ENCODE measurements at places on chromosomes 12 and 14.

DNA sequence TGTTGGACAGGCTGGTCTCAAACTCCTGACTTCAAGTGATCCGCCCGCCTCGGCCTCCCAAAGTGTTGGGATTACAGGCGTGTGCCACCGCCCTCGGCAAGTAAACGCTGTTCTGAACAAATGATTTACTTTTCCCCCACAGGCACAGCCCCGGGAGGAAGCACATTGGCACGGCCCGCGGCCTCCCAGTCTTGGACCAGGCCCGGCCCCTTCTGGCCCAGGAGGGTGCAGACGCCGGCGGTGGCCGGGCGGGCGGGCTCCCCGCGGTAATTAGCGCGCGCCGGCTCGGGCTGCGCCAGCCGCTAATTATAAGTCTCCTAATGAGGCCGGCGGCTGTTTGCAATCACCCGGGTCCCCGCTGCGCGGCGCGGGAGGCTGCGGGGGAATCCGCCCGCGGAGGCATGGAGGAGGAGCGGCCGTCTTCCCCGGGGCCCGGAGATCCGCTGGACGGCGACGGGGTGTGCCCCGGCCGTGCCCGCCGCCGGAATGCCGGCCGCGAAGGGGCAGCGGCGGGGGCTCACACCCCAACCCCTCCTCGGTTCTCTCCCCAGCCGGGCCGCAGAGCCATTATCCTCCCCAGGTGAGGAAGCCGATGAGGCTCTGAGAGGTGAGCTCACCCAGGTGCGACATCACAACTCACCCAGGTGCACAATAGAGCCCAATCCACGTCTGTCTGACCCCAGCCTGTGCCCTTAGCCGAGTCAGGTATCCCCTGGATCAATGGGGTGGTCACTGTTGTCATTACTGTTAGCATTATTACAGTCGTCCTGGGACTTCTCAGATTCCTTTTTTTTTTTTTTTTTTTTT is 3.3 kb upstream of the POP5 start:
- peaks cover 31% of the 10 kb centered on the region for H3K4me1 ChIP-seq
- H3K27ac ChIP-seq, result no peak overlapping the region
- H3K27me3 ChIP-seq, result peaks cover 16% of the 10 kb centered on the region
- H3K36me3 ChIP-seq, result peaks cover 9% of the 10 kb centered on the region
- peak; percentile 62 for DNase-seq
- peak overlapping the region; percentile 64 for H3K4me3 ChIP-seq

GRCh38 chr14:103522649-103523574 is at the start of gene CKB:
Gene CKB (minus strand): TSS chr14:103522830. CDS start chr14:103522493, 337 bp downstream.
- H3K27me3 ChIP-seq, result peaks cover 12% of the 10 kb centered on the region
- H3K4me1 ChIP-seq, result peaks cover 17% of the 10 kb centered on the region
- H3K36me3 ChIP-seq, result no peaks in the 10 kb centered on the region
- peak within 1 kb of the TSS; percentile 37 for H3K4me3 ChIP-seq
- DNase-seq, result peak; percentile 35
- H3K27ac ChIP-seq, result no peak within 1 kb of the TSS

DNA sequence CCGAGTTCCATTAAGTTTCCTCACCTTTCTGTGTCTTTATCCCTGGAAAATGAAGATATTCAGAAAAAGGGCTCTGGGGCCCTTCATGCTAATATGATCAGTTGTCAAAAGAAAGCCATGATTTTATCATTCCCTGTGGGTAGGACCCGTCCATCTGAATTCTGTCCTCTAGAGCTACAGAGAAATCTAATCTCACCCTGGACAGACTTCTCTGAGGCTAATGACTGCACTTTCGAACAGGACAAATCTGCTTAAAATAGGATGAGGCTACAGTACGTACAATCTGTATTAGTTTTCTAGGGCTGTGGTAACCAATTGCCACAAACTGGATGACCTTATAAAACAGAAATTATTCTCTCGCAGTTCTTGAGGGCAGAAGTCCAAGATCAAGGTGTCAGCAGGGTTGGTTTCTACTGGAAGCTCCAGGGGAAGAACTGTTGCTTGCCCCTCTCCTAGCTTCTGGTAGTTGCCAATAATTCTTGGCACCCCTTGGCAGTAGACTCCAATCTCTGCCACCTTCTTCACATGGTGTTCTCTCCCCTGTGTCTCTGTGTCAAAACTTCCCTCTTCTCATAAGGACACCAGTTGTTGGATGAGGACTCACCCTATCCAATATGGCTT is 1.3 kb downstream of the AK7 start:
- peak overlapping the region; percentile 89 for H3K4me3 ChIP-seq
- H3K36me3 ChIP-seq, result no peaks in the 10 kb centered on the region
- peaks cover 9% of the 10 kb centered on the region for H3K27me3 ChIP-seq
- no peak overlapping the region for H3K27ac ChIP-seq
- no peak for DNase-seq

DNA sequence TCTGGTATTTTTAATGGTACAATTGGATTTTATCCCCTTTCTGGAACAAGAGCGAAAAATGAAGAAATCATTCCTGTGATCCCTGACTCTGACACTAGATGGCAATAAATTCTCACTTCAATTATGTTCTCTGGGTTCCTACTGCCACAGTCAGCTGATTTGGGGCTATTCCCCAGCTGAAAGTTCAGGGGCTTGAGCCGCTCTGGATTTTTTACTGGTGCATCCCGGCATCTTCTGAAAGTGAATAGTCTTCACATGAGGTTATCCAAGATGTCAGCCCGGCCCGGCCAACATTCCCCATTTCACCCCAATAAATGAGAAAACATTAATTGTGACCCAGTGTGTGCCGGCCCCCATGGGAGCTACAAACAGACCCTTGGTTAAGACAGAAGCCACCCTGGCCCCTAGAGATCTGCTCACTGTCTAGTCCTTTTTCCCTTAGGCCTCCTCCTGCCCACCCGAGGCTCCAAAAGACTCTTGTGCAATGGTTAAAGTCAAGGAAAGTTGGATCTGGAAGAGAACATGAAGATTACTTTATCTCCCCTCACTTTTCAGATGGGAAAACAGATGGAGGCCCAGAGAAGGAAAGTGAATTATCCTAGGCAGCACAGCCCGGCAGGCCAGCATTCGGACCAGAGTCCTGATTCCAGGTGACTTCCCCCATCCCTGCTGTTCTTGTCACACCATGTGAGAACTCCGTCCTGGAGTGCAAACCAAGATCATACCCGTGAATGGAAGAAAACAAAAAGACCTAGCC is 20.8 kb downstream of the CKAP4 start:
- H3K27me3 ChIP-seq, result peaks cover 2% of the 10 kb centered on the region
- peaks cover 11% of the 10 kb centered on the region for H3K4me1 ChIP-seq
- peak; percentile 36 for DNase-seq
- peak overlapping the region; percentile 55 for H3K27ac ChIP-seq
- no peaks in the 10 kb centered on the region for H3K36me3 ChIP-seq
- no peak overlapping the region for H3K4me3 ChIP-seq

DNA sequence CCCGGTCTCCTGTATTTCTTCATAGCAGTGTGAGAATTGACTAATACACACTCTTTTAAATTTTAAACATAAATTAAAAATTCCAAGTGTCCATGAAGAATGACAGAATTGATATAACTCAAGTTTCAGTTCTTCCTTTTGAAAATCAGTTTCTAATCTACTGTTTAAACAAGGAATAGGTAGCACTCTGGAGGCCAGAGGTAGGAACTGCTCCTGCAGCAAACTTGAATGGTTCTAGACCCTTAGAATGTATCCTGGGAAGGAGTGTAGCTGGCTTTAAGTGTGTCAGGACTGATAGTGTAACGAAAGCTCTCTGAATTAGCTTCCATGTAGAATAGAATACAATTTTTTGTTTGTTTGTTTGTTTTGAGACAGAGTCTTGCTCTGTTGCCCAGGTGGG is 76.8 kb downstream of the AKAP6 start:
- H3K27ac ChIP-seq, result no peak overlapping the region
- H3K27me3 ChIP-seq, result no peaks in the 10 kb centered on the region
- no peaks in the 10 kb centered on the region for H3K36me3 ChIP-seq
- no peak overlapping the region for H3K4me3 ChIP-seq
- H3K4me1 ChIP-seq, result no peaks in the 10 kb centered on the region

DNA sequence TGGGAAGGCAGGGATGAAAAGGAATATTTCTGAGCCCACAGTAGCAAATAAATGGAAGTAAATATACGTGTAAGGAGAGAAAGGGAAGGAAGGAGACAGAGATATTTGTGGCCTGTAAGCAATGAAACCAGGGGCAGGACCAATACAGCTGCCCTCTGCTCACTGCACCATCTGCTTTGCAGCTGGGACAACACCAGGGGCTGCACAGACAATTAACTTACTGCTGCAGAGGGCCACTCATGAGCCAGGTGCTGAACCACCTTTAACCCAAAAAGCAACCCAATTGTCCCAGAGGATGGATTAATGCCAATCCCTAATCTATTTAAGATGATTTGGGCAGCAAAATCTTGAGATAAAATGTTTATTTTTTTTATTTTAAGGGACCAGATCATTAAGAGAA is 30.6 kb upstream of the TMX1 start:
- no peaks in the 10 kb centered on the region for H3K36me3 ChIP-seq
- peaks cover 9% of the 10 kb centered on the region for H3K27me3 ChIP-seq
- H3K27ac ChIP-seq, result no peak overlapping the region
- no peak overlapping the region for H3K4me3 ChIP-seq
- DNase-seq, result no peak

- peak overlapping the region; percentile 21 for H3K27ac ChIP-seq
- DNase-seq, result no peak
- H3K4me1 ChIP-seq, result peaks cover 20% of the 10 kb centered on the region
- peaks cover 8% of the 10 kb centered on the region for H3K36me3 ChIP-seq
These were observed 17.5 kb upstream of the GXYLT1 start for GRCh38 chr12:42162193-42162592.

DNA sequence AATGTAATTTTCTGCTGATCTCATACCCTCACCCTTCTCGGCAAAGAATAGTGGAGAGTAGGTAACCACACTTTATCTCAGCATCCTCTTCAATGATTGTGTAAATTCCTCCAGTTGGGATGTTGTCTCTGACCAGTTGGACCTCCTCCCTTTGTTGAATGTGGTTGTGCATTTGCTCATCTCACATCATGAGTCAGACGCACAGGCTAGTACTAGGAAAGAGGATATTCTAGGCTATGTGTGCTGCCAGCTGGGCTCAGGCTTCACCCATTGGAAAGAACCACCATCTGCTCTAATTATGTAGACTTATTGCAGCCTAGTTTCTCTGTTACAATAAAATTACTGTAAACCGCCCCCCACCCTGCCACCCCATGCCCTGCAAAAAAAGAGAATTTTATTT is 90.3 kb downstream of the LMO3 start:
- no peak overlapping the region for H3K4me3 ChIP-seq
- H3K4me1 ChIP-seq, result no peaks in the 10 kb centered on the region
- no peaks in the 10 kb centered on the region for H3K36me3 ChIP-seq
- no peak overlapping the region for H3K27ac ChIP-seq
- no peaks in the 10 kb centered on the region for H3K27me3 ChIP-seq

DNA sequence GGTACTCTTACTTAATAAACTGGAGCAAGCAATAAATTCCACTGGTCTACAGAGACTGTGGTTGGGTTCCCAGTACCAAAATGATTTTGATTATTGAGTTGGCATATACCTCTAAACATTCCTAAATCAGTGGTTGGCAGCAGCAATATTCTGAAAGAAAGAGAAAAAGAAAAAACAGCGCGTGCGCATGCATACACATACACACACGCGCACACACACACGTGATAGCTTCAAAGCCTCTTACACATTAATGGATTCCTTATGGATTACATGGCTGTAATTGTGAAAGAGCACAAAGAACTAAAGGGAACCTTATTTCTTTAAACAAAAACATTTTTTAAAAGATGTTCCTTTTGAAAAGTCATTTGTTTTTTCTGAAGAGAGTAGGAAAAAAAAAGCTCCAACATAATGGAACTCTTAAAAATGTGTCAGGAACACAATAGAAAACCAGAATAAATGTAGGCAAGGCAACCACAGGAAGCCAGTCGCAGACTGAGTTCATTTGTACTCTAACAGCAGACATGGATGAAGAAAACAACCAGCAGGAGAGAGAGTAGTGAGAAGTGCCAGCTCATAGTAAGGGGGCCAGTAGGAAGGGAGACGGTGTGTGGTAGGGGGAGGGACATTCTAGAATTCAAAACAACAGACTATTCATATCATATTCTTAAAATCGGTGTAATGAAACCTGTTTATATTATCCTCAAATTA is 80.0 kb downstream of the DRAM1 start:
- H3K27ac ChIP-seq, result no peak overlapping the region
- no peaks in the 10 kb centered on the region for H3K4me1 ChIP-seq
- H3K36me3 ChIP-seq, result no peaks in the 10 kb centered on the region
- H3K27me3 ChIP-seq, result peaks cover 1% of the 10 kb centered on the region
- DNase-seq, result no peak

DNA sequence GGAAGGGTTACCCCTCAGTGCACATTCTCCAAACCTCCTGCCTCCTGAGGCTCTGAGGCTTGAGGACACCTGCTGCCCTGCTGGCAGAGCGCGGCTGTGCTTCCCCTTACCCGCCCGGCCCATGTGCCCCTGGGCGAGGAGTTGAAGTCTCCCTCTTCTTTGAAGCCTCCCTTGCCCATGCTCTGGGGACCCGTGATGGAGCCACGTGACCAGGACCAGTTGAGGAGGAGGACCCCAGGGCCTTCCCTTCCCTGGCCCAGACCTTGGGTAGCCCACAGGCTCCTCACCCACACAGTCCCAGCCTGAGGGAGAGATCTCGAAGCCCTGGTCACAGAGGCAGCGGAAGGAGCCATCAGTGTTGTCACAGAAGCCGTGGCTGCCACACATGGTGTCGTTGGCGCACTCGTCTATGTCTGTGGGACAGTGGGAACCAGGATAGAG is 12.9 kb downstream of the ISCA2 start:
- no peak overlapping the region for H3K27ac ChIP-seq
- peaks cover 3% of the 10 kb centered on the region for H3K4me1 ChIP-seq
- no peak overlapping the region for H3K4me3 ChIP-seq
- DNase-seq, result no peak

DNA sequence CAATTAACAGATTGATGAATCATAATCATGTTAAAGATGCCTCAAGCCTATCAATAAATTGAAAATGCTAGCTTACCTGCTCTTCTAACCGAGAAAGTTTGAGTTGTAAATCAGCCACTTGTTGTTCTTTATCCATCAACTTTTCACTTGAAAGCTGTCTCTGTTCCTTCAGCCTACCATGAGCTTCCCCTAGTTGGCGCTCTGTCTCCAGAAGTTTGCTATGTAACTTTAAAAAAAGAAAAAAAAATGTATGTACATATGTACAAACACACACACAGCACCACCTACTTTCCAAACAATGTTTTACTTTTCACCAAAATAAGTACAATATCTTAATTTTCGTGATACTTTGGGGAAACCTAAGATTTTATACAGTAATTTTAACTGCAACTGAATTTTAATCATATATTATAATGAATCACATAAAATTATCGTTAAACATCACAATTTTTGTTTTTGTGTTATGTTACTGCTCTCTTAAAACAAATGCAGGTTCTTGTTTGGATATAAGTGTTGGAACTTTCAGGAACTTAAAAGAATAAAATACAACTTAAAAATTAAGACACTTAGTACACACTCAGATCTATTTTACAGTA is 101.2 kb downstream of the EEA1 start:
- H3K4me1 ChIP-seq, result no peaks in the 10 kb centered on the region
- no peaks in the 10 kb centered on the region for H3K27me3 ChIP-seq
- no peak overlapping the region for H3K4me3 ChIP-seq
- no peak overlapping the region for H3K27ac ChIP-seq

All from activated CD8-positive, alpha-beta T cell treated with anti-CD3 and anti-CD28 coated beads for 36 hours (primary cell).